ENCODE measurements at places on chromosomes 16 and 17. TPM values are rescaled to one million over a fixed set of nuclear protein-coding genes. Genes with fewer than 3 reads are reported as not detected.

DNA sequence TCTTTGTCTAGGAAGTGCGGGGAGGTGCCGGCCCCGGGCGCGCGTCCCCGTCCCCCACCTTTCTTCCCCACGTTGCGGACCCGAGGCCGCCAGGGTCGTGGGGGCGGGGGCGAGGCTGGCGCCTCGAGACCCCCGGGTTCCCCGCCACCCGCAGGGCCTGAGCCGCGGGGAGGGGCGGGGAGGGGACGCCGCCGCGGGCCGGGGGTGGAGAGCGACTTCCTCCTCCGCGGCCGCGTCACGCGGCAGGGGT, 1.8 kb upstream of the ACTG1 start:
- DNase-seq: no peak

GRCh38 chr17:55158439-55158838, 106.3 kb upstream of the HLF start:
- DNase-seq: no peak

DNA sequence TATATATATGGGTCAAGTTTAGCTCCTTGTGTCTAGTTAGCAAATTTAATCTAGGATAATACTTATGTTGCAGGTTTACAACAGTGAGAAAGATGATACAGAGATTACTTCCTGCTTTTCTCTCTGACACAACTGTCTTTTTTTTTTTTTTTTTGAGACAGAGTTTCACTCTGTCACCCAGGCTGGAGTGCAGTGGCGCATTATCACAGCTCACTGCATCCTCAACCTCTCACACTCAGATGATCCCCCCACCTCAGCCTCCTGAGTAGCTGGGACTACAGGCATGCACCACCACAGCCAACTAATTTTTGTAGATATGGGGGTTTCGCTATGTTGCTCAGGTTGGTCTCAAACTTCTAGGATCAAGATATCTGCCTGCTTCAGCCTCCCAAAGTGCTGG, 706.9 kb upstream of the SOX9 start:
- DNase-seq: no peak

- DNase-seq: no peak
Observed at GRCh38 chr17:21176773-21177395, 37.1 kb downstream of the TMEM11 start.

DNA sequence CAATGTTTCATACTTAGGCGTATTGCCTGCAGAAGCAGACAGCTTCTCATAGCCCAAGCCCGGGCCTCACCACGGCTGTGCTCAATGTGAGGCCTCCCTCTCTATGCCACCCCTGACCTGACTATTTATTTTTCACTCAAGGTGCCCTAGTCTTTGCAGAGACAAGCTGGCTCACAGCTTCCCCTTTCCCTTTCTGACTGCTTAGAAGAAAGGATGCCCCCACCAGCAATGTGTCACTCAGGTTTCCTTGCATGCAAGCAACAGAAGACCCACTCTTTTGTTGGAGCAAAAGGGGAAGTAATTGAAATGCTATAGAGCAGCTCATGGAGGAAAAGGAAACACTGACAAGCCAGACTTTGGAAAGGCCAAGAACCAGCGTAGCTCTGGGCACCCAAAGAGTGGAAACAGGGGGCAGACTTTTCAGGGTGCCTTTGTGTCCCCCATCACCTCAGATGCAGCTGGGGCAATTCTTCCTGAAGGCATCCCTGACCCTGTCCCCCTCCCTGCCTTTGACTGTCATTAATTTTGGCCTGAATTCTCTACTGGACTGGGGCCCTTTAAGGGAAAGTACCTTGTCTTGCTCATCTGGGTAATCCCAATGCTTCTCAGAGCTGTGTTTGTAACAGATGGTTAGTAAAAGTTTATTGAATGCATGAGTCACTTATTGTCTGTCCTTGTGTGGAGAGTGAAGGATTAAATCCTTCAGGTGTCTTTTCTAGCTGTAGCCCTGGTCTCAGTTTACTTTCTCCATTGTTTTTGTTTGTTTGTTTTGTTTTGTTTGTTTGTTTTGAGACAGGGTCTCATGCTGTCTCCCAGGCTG, 17.8 kb downstream of the RGS9 start:
- DNase-seq: no peak

DNA sequence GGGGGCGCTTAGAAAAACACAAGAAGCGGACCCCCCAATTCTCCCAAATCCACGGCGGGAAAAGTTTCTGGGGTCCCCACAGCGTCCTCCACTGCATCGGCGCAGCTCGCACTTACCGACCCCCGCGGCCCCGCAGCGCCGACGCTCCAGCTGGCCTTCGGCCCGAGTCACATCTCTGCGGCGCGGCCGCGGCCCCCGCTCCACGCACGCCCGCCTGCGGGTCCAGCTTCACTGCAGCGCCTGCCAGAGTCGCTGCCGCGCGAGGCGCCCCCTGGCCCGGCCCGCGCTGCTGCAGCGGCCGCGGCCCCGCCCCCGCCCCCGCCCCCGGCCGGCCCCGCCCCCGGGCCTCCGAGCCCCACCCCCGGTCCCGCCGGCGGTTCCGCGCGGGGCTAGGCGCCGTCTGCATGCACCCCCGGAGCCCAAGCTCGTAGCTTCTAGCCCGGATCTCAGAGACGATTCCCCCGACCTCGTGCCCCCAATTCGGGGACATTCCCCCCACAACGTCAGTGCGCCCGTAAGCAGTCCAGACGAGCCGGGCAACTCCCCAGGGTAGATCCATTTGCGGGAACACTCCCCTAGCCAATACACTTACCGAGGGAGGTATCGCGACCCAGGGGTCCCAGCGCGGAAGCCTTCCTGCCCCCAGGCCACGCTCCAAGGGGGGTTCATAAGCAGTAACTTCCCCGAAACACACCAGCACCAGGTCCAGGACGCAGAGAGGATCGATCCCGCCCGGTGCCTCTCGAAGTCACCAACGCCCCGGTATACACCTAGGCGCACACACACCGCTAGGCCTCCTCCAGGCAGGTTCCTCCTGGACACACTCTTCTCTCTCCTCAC, at the start of gene GPRC5B:
GPRC5B (minus strand) TSS at position 238 of the 840 bp plus-strand sequence. CDS start 12,003 bp downstream, outside the sequence.
- no peak for DNase-seq

DNA sequence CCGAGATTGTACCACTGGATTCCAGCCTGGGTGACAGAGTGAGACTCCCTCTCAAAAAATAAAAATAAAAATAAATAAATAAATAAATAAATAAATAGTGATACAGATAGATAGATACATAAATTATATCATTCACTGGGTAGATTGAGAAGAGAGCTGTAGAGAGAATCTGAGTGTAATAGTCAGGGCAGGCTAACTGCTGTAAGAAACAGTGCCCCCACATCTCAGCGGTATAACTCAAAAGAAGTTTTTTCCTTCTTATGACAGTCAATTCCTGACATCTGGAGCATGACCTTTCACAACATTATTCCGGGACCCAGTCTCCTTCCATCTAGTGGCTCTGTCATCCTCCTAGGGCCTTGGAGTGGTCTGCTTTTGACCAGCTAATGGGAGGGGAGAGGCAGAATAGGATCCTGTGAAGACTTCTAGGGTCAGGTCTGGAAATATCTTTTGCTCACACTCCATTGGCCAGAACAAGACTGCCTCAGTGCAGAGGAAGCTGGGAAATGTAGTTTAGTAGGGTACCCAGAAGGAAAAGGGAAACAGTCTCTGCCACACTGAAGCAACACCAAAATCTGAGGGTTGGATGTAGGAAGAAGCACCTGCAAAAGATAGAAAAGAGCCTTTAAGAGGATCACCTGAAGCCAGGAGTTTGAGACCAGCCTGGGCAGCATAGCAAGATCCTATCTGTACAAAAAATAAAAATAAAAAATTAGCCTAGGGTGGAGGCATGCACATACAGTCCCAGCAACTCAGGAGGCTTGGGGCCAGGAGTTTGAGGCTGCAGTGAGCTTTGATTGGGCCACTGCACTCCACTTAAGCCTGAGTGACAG, 3.0 kb upstream of the QPRT start:
- no peak for DNase-seq

GRCh38 chr16:57152096-57153093, 33.4 kb downstream of the PSME3IP1 start:
- DNase-seq: no peak

GRCh38 chr16:47043200-47043599, 69.7 kb upstream of the DNAJA2 start:
- no peak for DNase-seq

DNA sequence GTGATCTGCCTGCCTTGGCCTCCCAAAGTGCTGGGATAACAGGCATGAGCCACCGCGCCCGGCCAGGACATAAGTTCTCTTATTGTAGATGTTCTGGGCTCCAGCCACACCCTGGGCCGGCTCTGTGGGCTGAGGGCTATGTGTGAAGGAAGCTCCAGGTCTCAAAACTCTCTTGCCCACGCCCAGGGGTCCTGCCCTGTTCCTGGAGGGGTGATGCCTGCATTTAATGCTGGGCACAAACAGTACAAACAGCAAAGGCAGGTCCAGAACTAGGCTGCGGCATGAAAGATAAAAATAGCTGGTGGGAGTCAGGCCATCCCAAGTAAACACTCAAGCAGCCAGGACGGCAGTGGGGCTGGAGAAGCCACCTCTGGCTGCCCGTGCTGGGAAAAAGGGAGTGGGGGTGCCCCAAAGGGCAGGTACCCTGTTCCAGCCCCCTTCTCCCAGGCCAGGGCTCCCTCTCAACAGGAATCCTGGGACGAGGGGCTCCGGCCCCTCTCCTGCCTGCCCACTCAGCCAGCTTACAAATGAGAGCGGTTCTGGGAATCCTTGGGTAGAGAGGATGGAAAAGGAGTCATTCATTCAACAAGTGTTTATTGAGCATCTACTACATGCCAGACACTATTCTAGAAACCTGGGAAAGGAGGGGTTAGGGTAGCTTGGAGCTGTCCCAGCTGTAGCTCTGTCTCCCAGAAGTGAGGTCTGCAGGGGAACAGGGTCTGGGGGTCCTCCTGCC, 4.6 kb downstream of the TRIM47 start:
- no peak for DNase-seq

DNA sequence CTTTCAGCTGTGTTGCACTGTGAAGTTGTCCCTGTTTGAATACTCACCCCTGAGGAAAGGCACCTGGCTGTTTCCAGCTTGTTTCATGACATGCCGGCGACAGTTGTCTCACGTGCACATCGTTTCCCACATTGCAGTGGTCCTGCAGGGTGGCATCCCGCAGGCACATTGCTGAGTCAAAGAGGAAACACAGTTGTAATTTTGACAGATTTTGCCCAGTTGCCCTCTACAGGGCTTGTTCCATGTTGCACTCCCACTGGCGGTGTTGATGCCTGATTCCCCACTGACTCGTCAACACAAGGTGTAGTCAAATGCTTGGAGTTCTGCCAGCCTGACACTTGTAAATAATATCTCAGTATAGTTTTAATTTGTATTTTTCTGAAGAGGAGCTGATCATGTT, 23.8 kb downstream of the EPN2 start:
- no peak for DNase-seq

DNA sequence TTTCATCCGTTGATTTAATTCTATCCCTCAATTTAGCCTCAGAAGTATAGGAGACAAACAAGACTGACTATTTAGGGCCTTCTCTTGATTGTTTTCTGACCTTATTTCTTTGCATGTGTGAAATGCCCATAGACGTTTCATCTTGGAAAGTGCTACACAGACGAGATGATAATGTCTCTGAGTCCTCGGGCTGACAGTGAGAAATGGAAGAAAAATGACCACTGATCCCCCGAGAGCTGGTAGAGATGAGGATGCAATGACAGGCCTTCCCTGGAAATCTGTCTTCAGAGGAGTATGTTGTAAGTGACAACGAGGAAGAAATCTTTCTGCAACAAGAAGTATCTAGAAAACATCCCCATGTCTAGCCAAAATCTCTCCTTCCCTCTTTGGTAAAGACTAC, 522.9 kb downstream of the HAPSTR1 start:
- DNase-seq: no peak

DNA sequence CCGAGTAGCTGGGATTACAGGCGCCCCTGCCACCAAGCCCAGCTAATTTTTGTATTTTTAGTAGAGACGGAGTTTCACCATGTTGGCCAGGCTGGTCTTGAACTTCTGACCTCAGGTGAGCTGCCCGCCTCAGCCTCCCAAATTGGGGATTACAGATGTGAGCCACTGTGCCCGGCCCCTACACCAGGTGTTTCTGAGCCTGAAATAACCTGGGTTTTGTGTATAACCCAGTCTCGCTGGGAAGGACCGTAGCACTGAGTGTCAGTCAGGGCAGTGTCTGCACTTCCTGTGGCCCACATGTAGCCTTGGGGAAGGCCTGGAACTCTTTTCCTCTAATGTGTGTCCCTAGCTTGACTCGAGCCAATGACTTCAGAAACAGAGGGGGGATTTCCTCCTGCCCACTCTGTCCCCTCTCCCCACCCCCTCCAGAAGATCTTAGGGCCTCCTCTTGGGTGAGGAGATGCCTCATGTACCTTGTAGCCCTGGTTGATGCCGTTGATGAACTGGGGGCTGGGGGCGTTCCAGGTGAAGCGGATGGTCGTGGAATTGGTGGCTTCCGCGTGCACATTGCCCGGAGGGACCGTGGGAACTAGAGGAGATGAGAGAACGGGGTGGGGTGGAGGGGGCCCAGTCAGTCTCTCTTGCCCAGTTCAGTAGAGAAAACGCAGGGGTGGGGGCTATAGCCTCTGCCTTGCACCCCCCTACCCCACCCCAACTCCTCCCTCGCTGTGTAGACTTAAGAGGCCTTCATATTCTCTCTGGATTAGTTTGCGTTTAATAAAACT, 102.6 kb upstream of the CDC42EP4 start:
- DNase-seq: no peak

DNA sequence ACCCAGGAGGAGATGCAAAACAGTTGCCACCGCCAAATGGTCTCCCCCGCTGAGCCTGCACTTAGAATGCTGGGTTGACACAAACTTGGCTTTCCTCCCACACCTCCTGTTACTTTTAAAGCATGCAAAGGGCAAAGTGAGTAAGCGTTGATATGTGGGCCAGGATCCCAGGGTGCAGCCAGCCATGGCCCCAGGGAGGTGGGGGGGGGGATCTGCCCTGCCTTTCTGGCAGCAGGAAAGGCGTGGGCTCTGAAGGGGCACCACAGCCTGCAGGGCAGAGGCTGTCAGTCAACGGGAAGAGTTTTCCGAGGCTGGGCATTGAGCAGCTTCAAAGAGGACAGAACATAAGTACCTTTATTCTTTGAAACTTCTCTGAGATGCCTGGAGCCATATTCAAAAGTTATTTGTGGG, 142.3 kb downstream of the ABCC12 start:
- peak; percentile 87 for DNase-seq

GRCh38 chr16:31331807-31332301, 23.1 kb upstream of the ITGAX start:
- no peak for DNase-seq

The IL34 gene
- 0.82 TPM for total RNA-seq

The ANKFY1 gene
- total RNA-seq: 31.5 TPM

The CETP gene
- not detected for total RNA-seq

The C16orf54 gene
- not detected for total RNA-seq

The ZP2 gene
- not detected for total RNA-seq

The LITAFD gene
- total RNA-seq: not detected

Measured in kidney epithelial cell (primary cell).